Left forelimb (tissue), 1 donor: ENCODE measurements at places on chromosomes 1 and 21.

- no peak for DNase-seq
Measured at GRCh38 chr1:39788426-39788757, 273 bp downstream of the BMP8B start.

DNA sequence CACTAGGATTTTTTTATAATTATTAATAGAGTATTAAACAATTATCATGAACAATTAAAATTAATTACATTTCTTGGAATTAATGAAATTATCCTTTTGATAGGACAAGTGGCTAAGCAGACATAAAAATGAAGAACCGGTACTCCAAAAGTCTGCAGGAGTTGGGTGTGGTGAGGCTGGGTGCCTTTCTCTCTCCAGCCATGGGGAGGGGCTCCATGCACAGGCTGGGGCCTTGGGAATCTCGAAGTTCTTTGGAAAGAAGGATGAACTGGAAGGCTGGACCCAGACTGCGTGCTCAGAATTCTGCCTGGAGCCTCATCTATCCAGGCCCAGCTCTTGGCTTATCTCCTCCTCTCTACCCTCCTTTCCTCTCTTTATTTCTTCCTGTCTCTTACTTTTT lies 94.1 kb downstream of the ACTL8 start:
- DNase-seq: no peak

DNA sequence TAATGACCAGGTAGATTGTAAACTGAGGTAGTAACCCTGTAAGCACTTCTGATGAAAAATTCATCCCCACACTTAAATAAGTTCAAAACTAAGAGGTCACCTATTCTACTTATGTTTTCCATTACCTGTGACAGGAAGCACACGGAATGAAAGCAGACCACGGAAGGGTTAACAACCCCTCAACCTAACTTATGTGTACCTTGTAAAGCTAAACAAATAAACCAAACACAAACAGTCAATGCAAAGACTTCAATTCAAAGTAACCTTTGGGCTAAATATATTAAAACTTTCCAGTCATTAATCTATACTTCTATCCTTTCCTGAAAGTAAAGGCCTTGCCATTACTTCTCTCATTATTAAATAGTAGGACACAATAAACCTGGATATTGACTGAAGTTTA lies 7.0 kb downstream of the PPP1R15B start:
- no peak for DNase-seq

GRCh38 chr1:150156868-150157603 lies 7.3 kb downstream of the PLEKHO1 start:
- no peak for DNase-seq

DNA sequence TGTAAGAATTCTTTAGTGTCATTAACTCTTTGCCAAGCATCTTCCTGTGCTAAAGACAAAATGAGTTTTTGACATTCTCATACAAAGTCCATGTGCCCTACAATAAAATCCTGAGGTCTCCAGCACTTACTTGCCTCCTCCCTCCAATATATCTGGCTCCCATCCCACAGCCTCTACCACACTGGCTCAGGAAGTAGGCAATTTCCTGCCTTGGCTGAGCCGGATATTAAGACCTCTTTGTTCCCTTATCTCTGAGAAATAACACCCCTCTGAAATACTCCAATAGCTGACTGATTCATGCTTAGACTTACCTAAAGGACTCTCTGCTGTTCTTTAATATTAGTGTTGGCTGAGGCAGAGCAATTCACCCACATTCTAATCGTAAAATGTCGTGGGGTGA lies 37.6 kb upstream of the GORAB start:
- DNase-seq: no peak

DNA sequence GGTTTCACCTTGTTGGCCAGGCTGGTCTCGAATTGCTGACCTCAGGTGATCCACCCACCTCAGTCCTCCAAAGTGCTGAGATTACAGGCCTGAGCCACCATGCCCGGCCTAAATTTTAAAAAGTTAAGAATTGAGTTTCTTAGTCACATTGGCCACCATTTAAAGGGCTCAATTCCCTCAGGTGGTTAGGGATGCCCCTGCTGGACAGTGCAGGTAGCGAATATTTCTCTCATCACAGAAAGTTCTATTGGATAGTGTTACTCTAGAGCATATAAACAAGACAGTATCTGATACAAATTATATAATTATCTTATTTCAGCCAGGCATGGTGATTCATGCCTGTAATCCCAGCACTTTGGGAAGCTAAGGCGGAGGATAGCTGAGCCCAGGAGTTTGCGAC lies 320.2 kb downstream of the ZP4 start:
- DNase-seq: no peak
